ENCODE measurements at places on chromosomes 3 and 15.

DNA sequence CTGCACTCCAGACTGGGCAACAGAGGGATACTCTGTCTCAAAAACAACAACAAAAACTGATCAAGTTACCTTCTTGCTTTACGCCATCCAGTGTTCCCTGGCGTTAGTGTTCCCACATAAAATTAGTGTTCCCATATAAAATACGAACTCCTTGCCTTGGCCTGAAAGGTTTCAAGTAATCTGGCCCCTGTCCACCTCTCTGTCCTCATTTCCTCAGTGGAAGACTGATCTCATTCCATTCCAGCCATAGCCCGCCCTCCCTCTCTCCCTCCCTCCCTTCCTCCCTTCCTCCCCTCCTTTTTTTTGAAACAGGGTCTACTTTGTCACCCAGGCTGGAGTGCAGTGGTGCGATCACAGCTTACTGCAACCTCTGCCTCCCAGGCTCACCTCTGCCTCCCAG lies 2.8 kb upstream of the CAND2 start:
- DNase-seq, result no peak

- DNase-seq, result peak; percentile 94
Measured at GRCh38 chr3:101902041-101902440, 52.7 kb downstream of the NFKBIZ start.

DNA sequence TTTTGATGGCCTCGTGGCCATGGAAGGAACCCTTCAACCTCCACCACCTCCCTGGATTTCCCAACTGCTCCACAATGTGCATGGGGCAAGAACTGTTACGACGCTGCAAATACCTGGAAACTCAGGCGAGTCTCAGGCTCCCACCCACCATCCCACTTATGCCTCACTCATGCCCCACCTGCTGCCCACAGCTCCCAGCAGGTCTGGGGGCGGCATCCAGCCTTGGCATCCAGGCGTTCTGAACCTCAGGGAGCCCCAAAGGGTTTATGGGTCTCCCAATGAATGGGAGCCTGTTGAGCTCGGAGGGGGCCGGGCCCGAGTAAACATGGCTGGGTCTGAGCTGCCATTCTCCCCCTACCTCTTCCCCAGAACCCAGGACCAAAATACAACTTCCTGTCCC lies 2.0 kb upstream of the PTH1R start:
- DNase-seq, result no peak

- DNase-seq, result no peak
Measured at GRCh38 chr3:160226026-160226907, 1.0 kb downstream of the C3orf80 start.

DNA sequence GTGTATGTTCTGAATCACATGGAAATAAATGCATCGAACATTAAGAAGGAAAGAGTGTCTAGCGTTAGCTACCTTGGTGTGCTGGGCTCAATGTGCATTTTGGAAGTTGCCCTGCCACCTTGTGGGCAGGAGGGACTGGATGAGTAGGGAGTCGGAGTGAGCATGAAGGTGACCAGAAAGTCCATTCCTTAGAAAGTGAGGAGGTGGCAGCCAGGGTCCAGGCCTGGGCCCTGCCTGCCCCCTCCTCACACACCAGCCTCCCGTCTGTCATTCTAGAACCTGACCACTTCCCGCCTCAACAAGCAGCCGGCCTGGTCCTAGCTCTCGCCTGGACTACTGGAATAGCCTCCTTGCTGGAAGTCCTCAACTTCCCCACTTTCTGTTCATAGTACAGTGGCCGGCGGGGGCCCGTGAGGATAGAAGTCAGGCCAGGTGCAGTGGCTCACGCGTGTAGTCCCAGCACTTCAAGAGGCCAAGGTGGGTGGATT lies 10.2 kb upstream of the GATA2 start:
- no peak for DNase-seq

DNA sequence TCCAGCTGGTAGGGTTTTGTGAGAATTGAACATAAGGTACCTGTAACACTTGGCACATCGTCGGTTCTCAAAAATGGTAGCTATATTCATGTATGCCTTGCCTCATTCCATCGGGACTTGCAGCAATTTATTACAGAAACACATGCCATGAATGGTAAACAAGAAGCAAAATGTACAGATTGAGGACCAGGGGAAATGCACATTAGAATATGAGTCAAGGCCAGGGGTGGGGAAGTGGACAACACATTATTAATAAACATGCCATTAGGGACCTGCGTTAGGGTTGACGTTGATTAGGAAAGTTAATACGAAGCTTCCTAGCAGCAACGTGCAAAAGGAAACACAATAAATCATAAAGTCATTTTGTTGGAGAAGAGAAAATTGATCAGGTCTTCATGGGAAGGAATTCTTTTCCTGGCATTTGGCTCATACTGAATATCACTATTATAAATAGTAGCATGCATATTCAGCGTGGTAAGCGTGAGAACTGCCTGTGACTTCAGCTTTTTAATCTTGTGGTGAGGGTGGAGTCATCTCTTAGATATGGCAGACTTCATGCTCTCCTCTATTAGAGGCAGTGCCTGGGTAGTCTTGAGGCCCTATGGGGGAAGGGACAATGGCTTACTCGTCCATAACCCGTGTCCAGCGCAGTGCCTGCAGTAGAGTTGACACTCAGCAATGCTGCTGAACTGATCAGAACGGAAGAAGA lies 184.9 kb downstream of the SV2B start:
- DNase-seq, result no peak

DNA sequence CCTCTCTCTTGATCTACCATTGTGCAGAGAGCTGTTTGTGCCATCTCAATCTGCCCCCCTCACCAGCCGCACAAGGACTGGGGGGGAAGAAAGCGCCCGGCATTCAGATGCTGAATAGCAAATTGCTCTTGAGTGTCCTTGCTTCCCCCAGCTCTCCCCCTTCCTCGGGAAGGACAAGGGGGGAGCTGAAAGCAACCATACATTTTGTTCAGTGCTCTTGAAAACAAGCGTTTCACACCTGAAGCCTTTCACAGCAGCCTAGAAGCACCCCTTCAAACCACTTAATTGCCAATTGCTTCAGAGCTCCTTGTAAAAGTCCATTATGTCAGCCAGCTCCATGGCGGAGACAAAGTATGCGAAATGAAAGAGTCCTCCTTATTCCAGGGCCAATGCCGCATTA lies 540.1 kb downstream of the NR2F2 start:
- DNase-seq, result no peak

GRCh38 chr15:74783072-74783807 lies 1.4 kb downstream of the CSK start:
- no peak for DNase-seq

- no peak for DNase-seq
Measured at GRCh38 chr3:87309601-87310000, 33.2 kb upstream of the POU1F1 start.

- DNase-seq, result no peak
Measured at GRCh38 chr15:80736560-80736959, 41.5 kb downstream of the ABHD17C start.

- peak; percentile 37 for DNase-seq
Measured at GRCh38 chr15:82043130-82043673, 2.6 kb downstream of the MEX3B start.

GRCh38 chr3:105401691-105402149 lies 35.0 kb downstream of the ALCAM start:
- peak; percentile 32 for DNase-seq

GRCh38 chr15:96412906-96413231 lies 82.4 kb downstream of the NR2F2 start:
- DNase-seq, result no peak

DNA sequence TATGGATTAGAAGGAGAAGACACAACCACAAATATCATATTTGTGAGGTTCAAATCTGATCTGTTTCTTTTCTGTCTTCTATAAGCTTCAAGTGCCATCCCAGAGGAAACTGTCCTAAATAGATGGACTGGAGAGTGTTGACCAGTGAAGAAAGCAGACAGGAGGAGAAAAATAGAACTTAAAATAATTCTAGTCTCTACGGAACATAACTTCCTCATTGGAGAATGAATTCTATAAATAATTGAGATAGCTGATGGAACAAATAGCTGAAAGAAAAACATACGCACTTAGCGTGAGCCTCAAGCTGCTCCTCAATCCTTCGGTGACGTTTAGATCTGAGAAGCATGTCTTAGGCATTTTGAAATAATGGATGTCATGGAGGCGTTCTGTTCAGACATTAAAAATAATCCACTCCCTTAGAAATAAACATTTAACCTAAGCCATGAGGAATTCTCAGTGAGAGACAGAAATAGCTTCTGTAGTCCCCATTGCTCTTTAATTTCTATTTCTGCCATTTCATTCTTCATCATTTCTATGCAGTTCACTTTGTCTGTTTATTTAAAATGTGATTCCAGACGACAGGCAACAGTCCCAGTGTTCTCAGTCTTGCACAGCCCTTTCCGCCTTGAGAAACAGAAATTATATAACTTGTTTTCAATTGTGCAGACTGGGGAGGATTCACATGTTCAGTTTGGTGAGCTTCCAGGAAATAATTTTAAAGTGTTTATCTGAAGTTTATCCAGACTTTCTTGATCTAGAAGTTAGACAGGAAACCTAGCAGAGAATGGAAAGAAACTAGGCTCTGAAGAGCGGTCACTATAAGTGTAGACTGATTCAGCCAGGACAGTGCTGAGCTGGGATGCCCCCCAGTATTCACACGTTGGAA lies 97.3 kb downstream of the NR1D2 start:
- DNase-seq, result peak; percentile 38

- no peak for DNase-seq
Measured at GRCh38 chr3:188198760-188199327, 44.9 kb downstream of the LPP start.

DNA sequence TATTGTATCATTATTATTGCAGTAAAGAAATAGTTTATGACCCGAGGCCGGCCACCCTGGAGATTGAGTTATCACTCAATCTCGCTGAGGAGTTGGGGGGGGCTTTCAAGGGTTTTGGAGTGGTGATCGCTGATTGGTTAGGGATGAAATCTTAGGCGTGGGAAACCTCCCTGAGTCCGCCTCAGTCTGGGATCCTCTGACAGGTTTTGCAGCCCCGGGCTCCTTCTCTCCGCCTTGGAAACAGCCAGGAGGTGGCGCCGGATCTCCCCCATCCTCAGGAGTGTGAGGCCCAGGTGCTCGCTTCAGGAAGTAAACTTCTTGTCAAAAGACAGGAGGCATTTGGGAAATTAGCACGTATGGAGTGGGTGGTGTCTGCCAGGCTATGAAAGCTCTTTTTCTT lies 41.1 kb upstream of the SEC61A1 start:
- DNase-seq, result peak; percentile 16

DNA sequence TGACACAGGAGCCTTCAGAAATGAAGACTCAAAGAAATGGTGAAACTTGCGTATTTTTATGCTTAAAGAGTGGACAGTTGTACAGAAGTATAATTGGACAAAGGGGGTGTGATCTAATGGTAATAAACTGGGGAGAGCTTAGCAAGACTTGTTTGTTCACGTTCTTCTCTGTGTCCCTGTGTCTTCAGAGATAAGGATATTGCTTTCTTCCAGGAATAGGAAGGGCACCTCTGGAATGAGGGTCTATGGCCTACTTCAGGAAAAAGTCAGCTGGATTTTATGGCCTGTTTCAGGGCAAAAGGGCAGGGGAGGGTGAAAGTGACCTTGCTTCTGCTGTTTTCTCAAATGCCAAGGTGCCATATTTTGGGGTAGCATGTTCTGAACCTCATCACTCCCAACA lies 4.5 kb upstream of the TOPAZ1 start:
- DNase-seq, result no peak
